GM04503 (cell line): ENCODE measurements at places on chromosomes 5 and 9.
A peak's percentile ranks its signal among the peaks of the same experiment; 100 is the strongest.

- DNase-seq = no peak
These were observed 190.1 kb downstream of the ATPSCKMT start for GRCh38 chr5:10059556-10059955.

GRCh38 chr5:65760504-65761275 is 38.7 kb downstream of the NLN start:
- peak; percentile 42 for DNase-seq

- DNase-seq = no peak
These were observed 23.8 kb downstream of the IFNA5 start for GRCh38 chr9:21281275-21281674.

DNA sequence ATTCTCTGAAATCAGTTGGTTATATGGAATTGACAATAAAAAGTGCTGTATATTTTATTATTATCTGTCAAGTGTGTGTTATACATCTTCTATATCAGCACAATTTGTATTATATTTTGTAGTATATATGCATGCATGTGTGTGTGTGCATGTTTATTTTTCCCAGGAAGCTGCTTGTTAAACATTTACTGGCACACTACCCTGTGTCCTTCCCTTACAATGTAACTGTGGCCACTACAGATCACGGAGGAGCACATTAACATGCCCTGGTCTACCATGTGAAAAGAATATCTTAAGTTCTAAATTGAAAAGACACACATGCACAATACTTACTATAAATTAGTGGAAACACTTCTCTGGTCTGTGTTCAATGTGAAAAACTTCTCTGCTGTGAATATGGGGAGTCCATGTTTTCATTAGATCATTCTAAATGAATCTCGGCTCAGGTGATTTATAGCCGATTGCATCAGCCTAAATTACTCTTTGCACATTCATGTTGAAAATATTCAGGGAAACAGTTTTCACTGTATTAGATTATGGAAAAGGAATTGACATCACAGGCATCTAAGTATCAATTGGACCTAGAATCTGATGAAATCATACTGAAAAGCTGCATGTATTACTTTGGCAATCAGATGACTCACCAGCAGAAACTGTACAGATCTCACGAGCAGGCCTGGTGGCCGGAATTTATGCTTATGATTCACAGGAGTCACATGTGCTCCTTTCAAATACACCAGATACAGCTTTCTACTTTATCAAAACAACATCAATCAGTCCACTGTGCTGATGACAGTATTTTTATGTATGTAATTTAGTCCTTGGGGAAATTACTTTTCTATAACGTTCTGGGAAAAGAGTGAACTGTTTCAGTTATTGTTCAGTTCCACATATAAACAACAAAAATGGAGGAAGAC is 39.4 kb downstream of the LURAP1L start:
- peak; percentile 99 for DNase-seq

DNA sequence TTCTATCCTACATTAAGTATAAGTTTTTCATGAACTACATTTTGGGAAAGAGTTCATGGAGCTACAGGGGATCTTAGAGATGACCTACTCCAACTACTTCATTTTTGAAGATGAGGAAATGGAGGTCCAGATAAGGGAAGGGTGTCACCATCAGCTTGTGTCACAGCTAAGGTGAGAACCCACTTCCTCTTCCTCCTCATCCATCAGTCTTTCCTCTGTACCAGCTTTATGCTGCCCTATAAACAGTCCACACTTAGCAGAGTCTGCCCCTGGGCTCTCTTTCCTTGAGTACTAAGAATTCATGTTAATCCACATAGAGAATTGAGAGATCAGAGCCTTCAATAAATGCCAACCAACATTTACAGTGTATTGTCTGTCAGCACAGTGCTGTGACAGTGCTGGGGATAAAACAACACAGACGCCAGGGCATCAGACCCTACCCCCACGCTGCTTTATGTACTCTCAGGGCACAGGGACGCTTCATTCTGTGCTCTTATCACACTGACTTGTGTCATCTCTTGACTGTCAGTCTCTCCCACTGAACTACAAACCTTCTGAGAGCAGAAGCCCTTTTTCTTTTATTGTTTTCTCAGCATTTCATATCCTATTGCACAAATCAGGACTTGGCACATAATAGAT is 22.1 kb downstream of the ADRB2 start:
- no peak for DNase-seq

DNA sequence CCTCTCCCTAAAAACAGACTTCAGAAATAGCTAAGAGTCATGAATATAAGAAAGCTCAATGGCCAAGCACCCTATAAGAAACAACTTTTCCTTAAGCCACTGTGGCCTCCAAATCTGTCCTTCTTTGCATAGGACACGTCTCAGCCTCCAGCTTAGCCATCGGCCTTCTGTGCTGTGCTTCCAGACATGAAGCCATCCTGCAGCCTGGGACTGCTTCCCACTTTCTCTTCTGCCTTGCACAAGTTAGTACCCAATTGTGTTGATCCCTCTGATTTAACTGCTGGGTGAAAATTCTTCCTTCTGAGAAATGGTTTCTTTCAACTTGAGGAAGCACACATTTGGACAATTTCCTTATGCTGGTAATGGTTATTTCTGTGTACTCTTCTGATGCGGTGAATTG is 334.7 kb downstream of the MARCHF11 start:
- DNase-seq = no peak

DNA sequence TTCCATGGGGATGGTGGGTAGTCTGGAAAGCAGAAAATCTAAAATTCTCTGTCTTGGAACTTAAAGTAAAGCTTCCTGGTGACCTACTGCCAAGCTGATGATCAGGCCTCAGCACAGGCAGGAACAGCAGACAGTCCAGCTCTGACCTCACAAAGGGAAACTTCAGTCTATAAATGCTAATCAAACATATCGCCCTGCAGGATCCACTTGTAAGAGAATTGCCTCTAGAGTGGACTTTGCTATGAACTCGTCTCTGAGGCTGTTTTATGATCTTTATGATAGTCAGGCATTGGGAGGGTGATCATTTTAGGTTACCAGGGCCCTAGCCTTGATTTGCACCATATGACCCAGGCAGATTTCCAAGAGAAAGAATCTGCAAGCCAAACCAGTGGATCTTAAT is 67.6 kb upstream of the SELENOP start:
- DNase-seq = no peak

GRCh38 chr5:14265570-14265969 is 122.4 kb downstream of the TRIO start:
- DNase-seq = peak; percentile 91

GRCh38 chr5:59905188-59905587 is 11.7 kb upstream of the PDE4D start:
- DNase-seq = no peak

- DNase-seq = no peak
These were observed 2.4 kb downstream of the SAPCD2 start for GRCh38 chr9:137067860-137068538.

- DNase-seq = no peak
These were observed 368.2 kb downstream of the NDUFS4 start for GRCh38 chr5:53928641-53929040.

DNA sequence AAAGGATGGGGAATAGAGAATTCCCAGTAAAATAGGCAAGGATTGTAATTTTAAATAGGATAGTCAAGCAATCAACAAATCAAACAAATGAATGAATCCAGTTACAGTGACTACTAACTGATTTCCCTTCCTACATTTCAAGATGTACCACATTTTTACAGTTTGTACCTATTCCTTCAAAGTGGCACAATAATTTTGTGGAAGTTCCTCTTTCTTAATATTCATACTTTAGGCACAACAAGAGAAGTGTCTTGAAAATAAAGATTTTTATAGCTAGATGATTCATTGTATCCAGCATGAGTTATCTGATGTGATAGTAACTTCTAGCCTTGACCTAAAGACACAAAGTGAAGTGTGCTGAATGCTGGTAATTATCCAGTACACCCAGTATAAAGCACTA is 122.2 kb upstream of the ACOT12 start:
- DNase-seq = no peak

- DNase-seq = peak; percentile 29
These were observed 988.3 kb downstream of the DTWD2 start for GRCh38 chr5:117999939-118000549.
